ENCODE measurements at places on chromosomes 12 and 14.
A peak's percentile ranks its signal among the peaks of the same experiment; 100 is the strongest.

- DNase-seq: no peak
Observed at GRCh38 chr14:69291396-69291795, 31.4 kb downstream of the GALNT16 start.

GRCh38 chr14:51603495-51603894, 48.2 kb upstream of the FRMD6 start:
- peak; percentile 48 for DNase-seq

DNA sequence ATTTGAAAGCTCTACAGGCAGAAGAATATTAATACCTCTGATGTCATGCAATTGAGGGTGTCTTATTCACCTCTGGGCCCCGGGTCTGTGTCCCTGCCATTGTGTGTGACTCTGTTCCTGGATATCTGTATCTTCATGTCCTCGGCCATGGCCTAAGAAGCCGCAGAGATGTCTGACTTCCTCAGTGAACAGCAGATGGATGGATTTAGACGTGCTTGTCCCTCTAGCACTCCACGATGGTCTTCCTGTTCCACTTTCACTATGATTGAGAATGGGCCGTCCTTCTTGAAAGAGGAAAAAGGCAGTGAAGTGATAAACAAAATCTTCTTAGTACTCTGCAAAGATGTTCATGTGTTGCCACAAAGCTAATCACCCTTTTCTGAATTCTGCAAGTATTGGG, 217.4 kb downstream of the SLC41A2 start:
- no peak for DNase-seq

DNA sequence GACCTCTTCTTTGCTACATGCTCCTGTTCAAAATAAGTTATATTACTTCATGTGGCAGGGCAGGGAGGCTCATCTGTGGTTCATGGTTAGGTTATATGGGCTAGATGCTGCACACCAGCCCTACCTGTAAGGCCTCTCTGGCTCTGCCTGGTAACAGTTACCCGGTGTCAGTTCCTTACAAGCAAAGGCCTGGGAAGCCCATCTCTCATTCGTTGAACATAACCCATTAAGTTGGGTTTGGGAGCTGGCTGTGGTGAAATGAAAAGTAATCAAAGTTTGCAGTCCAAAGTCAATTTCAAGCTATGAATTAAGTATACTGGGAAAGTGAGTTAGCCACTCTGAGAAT, 183.2 kb downstream of the PPM1H start:
- DNase-seq: no peak
